ENCODE measurements at places on chromosomes 13 and 19. TPM values are rescaled to one million over a fixed set of nuclear protein-coding genes. Genes with fewer than 3 reads are reported as not detected.

Gene SERPINE3
- under 0.01 TPM for total RNA-seq

Gene MYPOP
- total RNA-seq: 2.3 TPM

Gene GNG14
- total RNA-seq: not detected

Gene USPL1
- total RNA-seq: 16.7 TPM

Gene SLC1A6
- not detected for total RNA-seq

All from vein endothelial cell (primary cell).